ENCODE measurements at places on chromosomes 3 and 15.

GRCh38 chr3:95280711-95281352, 1218.0 kb downstream of the NSUN3 start:
- no peak for DNase-seq

DNA sequence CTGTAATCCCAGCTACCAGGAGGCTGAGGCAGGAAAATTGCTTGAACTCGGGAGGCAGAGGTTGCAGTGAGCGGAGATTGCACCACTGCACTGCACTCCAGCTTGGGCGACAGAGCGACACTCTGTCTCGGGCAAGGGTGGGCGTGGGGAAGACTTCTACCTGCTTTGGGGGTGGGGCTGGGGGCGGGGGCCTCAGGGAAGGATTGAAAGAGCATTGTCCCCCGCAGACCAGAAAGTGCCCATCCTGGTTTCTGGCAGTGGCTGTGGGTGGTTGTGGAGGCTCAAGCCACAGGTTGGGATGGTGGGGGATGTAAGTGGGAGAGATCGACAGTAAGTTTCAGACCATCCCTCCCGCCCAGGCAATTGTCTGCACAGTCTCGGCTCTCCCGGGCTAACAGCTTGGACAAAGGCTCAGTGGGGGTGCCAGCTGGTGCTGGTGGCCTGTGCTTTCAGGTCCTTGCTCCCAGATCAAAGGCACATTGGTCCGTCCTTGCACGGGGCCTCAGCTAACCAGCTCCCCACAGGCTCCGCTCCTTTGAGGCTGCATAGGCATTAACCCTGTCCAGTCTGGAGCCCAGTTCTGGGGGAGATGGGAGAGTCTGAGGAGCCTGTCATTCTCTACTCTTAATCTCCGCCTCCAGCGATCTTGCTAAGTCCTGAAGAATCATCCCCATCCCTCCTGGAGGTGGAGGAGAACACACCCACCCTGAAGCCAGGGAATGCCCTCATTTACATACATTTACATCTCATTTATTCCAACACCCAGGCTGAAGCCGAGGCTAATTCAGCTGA, 8.6 kb downstream of the SCN5A start:
- DNase-seq = no peak

DNA sequence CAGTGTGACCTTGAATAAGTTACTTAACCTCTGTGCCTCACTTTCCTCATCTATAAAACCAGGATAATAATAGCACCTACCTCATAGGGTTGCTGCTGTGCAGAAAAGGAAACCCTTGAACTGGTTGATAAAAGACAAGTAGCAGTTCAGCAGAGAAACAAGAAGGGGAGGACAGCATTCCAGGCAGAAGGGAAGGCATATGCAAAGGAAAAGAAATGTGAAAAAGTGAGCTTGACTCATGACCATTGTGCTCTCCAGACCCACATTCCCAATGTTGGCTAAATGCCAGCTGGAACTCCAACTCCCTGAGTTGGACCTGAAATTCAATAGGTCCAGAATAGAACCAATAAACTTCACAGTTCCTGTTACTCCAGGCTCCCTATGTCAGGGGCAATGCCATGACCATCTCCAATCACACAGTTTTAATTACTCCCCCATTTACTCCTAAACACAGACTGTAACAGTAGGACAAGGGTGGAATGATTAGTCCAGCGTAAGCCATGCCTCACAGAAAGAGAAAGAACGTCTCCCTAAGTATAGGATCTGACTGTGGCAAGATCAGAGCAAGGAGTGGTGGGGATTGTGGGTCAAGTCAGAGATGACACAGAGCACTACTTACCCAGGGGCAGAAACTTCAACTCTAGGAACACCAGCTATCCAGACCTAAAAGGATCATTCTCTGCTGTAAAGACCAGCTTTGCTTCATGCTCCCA, 26.9 kb downstream of the PRKAR2A start:
- no peak for DNase-seq

- DNase-seq = no peak
These were observed 15.6 kb downstream of the CHST2 start for GRCh38 chr3:143135150-143135549.

DNA sequence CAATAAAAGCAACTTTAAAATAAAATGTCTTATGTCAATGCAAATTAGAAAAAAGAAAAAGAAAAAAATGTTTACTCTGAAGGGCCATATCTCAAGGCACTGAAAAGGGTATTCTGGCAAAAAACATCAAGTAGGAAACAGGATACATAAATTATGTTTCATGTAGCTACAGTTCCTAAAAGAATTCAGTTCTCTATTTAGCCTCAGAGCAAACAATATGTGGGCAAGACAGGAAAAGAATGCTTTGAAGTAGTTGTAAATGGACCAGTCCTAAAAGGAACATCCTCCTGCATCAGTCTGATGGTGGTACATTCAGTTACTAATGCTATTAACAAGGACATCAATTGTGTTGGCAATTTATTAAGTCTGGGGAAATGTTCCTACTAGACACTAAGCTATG, 8.1 kb downstream of the COMMD2 start:
- no peak for DNase-seq

DNA sequence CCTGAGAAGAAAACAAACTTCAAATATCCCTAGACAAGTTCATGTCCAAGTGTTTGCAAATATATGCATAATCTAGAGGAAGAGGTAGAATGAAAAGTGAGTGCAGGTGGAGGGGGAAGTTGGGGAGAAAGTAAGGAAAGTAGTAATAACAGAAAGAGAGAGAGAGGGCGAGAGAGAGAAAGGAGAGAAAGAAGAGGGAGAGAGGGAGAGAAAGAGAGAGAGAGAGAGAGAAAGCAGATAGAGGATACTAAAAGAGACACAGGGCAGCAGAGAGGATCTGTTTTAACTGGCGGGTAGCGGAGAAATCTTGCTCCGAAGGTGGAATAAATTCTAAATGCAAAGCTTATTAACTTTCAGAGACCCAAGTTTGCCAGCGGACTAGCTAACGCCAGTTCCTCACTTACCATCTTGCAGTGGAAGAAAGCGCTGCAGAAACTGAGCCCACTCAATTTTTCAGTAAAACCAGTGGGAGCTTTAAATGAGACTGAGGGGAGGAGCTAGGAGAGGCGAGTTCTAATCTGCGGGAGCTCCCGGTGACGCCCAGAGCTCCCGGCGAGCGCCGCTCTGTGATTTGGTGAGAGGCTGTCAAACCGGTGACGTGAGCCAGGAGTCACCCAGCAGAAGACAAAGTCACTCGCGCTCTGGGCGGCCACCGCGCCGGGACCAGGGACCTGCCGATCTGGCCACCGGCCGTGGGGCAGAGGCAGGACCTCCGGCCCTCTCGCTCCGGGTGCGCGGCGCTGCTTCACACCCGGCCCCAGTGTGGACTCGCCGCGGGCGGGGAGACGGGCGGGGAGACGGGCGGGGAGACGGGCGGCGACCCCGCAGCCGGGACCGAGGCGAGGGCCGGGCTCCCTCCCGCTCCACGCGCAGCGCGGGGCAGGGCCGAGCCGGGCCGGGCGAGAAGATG, at the start of gene GMNC:
TSS of gene GMNC (minus strand) at position 486 of the 910 bp plus-strand sequence. CDS start at position 407, 79 bp downstream.
- DNase-seq = no peak

GRCh38 chr3:63937661-63938651, 25.8 kb upstream of the SCAANT1 start:
- DNase-seq = peak; percentile 55

GRCh38 chr3:26592451-26592850, 30.1 kb upstream of the LRRC3B start:
- no peak for DNase-seq

DNA sequence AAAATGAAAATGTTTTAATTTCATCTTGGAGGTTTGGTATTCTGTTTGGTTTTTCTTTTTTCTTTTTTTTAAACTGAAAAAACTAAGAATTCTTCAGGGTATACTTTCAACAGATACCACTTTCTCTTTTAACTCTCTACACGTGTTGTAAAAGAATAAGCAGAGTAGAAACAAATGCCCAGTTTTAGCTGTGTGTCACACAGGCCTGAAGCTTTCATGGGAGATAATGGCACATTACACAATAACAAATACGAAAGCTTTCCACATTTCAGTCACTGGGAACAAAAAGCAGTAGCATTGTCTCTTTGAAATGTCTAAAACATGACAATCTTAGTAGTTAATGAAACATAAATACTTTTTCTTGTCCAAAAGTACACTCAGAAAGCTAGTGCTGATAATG, 818.5 kb downstream of the TBL1XR1 start:
- DNase-seq = no peak

GRCh38 chr15:63497642-63498467, 6.5 kb upstream of the USP3 start:
- no peak for DNase-seq

- DNase-seq = no peak
These were observed 1762.5 kb downstream of the SI start for GRCh38 chr3:163315786-163316185.

DNA sequence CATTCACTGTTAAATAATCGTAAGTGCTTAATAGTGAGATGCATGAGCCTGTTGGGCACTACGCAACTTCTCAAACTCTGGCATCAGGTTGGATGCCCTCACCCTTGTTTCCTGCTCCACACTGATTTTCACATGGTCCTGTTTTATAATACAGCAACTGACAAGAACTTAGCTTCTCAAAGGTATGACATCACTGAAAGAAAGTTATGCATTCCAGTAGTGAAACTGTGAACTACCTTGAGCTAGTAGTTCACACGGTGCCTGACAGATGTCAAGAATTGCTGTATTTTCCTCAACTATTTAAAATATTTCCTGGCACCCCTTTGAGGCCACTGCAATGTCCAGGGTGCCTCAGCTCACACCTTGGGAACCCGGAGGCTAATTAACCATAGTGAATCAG, 327.5 kb downstream of the RORA start:
- DNase-seq = peak; percentile 92

- no peak for DNase-seq
These were observed 36.8 kb upstream of the NEO1 start for GRCh38 chr15:73015493-73015892.

- peak; percentile 26 for DNase-seq
These were observed 21.6 kb upstream of the PAK6 start for GRCh38 chr15:40217166-40217824.

GRCh38 chr3:55474213-55474632, 12.9 kb downstream of the WNT5A start:
- DNase-seq = no peak

DNA sequence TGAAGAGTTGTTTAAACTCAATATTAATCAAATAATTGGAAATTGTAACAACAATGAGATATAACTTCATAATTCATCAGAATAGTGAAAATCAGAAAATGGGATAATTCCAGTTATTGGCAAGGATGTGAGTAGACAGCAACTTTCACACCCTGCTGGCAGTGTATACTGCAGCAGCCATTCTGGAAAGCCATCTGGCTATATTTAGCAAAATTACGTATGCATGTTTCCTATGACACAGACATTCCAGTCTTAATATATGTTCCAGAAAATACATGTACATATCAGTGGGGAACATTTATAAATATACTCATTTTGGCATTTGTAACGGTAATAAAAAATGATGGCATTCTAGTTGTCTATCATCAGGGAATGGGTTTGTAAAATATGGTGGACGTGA, 564.1 kb downstream of the GBE1 start:
- no peak for DNase-seq

DNA sequence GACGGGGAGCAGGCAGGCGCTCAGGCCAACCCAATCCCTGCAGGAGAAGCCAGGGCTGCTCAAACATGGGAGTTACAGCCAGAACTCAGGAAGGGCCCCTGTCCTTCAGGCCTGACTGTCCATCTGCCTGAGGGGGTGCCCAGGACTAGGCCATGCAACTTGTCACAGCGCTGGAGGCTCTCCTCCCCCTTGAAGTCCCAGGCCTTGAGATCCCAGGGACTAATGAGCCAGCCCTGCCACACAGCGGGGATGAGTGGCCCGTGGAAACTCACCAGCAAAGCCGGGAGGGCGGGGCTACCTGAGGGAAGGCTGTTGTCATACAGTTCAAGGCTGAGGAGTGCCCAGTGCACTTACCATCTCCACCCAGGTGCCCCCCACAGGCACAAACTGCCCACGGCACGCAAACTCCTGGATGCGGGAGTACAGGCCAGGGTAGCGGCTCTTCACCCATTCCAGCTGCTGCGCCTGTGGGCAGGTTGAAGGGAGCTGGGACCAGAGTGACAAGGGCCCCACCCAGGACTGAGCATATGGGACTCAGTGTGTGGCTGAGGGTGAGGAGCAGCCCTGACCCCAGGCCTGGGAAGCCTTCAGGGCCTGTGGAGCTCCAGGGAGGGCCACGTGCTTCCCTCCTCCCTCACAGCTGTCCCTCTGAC, 6.3 kb downstream of the MAN2C1 start:
- DNase-seq = no peak

DNA sequence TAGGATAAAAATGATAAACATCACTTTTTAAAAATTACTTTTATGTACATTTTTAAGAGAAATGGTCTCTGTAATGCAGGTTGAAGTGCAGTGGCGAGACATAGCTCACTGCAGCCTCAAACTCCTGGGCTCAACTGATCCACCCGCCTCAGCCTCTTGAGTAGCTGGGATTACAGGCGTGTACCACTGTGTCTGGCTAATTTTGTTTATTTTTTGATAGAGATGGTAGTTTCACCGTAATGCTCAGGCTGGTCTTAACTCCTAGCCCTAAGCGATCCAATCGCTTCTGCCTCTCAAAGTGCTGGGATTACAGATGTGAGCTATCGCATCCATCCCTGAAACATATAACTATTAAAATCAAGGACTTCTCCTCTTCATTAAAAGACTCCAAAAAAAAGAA, 63.1 kb upstream of the CSPG5 start:
- no peak for DNase-seq

DNA sequence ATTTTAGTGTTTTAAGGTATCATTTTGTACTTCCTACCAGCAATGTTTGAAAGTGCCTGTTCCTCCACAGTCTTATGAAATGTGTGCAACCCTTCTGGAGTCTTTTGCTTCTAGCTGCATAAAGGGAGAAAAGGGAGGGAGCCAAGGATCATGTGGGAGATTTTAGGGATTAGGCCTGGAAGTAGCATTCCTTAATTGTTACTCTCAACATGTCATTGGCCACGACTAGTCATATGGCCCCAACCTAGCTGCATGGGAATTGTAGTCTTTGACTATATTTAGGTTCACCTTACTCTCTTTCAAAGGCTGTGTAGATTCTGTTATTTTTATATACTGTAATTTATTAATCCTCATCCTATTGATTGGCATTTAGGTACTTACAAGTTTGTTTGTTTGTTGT, 14.9 kb downstream of the CRTAP start:
- DNase-seq = no peak

DNA sequence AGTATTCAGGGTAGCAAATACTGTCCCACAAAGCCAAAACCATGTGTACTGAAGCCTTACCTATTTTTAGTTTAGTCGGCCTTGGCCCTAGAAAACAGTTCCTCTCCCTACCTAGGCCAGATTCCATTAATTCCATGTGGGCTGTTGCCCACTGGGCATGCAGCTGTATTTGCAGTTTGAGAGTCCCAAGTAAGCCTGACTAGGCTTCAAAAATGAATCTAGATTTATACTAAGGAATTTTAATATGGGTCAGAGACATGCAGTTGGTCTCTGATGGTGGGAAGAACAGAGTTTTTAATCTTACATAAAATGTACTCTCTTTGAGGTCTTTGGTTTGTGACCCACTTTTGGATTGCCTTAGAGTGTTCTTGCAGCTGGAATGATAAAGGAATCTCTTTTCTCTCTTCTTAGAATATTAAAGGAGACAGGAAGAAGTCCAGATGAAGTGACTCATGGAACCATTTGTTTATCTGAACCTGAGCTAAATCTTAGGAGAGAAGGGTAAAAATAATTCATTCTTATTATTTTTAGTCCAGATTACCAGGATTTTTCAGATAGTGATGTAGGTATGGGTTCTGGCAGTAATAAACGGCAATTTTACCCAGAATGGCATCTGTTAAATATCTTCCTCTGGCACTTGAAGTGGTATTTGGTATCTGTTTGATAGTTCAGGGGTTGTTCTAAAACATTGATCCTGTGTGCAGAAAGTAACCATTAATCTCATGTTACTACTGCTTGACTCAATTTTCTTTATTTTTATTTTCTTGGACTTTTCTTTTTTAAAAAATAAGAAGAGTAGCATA, 33.8 kb downstream of the GLCE start:
- no peak for DNase-seq

GRCh38 chr15:49124371-49124770, 31.0 kb downstream of the COPS2 start:
- DNase-seq = no peak

Measured in GM12878 (cell line).